ENCODE measurements at places on chromosomes 4 and X.

DNA sequence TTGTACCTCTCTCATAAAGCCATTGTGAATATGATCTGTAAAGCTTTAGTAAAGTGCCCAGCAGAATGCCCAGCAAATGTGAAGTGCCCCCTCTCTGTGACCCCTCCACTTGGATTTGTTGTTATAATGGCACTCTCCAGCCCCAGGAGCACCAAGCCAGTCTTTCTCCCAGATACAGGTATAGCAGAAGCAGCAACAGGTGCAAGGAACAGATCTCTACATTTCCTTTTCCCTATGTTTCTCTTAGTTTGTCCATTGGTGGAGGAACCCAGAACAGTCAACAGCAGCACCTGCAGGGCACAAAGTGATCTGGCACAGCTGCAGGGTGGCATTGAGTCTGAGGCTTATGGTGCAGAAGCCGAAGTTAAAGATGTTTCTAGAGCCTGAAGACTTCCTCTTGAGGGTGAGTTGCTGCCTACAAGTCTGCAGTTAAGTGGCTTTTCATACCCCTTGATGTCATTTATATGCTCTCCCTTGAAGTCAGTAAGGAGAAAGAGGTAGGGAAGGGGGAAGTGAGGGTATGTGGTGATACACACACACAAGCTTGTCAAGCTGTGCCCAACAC lies 16.1 kb upstream of the CXCL3 start:
- DNase-seq = no peak

DNA sequence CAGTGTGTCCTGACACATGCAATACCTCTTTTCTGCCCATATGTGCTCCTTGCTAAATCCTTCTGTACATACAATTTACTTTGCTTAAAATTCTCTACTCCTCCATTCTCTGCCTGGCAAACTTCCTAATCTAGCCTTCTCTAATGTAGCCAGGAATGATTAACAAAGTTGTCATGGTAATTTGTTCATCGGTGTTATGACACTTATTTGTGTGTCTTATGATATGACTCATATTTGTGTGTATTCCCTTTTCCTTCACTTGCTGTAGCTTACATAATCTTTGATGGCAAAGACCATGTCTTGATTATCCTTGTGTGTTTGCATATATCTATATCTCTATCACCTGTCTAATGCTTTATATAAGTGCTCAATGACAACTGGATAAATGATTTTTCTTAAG lies 133.3 kb downstream of the COL25A1 start:
- DNase-seq = no peak

DNA sequence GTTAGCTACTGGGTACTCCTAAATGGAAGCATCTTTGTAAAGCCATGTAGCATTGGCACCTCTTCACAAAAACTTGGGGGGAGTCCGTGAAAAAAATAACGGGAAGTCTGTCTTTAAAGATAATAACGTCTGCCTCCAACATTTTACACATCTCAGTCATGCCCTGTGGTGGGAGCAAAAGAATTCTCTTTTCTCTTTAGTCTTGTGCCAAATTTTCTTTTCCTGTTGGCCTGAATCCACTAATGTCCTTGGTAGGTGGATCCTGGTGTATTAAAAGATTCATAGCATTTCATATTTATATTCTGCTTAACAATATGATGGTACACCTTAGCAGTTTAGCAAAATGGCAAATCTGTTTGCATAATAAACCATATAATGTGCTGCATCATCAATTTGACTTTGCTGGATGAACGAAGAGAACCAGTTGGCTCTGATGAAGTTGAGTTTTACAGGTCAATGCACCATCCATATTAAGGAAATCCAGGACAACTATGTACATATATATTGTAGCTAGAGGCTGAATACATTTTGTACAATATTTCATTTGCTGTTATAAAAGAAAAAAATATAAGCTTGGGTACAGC lies 746.4 kb upstream of the MAGEB2 start:
- no peak for DNase-seq

GRCh38 chr4:79141530-79141929 lies 184.3 kb downstream of the NAA11 start:
- no peak for DNase-seq

DNA sequence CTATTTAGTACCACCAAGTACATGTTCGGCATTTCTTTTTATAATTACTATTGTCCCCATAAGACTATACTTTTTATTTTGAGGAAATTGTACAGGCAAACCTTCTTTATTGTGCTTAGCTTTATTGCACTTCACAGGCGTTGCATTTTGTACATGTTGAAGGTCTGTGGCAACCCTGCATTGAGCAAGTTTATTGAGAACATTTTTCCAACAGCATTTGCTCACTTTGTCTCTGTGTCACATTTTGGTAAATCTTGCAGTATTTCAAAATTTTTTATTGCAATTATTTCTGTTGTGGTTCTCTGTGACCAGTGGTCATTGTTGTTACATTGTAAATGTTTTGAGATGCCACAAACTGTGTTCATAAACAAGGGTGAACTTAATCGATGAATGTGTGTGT lies 10.8 kb upstream of the CXCL5 start:
- DNase-seq = no peak

DNA sequence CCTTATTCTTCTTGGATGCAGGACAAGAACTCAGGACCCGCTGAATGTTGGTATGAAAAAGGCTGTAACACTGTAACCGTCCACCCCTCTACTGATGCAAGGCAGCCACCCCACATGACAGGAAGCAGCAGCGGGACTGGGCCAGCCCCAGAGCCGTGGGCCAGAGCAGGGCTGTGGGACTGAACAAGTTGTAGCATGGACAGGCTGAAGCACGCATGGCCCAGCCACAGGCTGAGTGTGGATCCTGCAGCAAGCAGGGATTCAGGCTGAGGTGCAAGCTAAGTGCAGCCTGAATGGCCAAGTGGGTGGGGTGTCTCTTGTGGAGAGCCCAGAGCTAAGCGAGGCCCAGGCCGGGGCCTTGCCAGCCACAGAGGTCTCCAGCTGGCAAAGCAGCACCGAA lies 632.2 kb downstream of the SPOCK3 start:
- no peak for DNase-seq

DNA sequence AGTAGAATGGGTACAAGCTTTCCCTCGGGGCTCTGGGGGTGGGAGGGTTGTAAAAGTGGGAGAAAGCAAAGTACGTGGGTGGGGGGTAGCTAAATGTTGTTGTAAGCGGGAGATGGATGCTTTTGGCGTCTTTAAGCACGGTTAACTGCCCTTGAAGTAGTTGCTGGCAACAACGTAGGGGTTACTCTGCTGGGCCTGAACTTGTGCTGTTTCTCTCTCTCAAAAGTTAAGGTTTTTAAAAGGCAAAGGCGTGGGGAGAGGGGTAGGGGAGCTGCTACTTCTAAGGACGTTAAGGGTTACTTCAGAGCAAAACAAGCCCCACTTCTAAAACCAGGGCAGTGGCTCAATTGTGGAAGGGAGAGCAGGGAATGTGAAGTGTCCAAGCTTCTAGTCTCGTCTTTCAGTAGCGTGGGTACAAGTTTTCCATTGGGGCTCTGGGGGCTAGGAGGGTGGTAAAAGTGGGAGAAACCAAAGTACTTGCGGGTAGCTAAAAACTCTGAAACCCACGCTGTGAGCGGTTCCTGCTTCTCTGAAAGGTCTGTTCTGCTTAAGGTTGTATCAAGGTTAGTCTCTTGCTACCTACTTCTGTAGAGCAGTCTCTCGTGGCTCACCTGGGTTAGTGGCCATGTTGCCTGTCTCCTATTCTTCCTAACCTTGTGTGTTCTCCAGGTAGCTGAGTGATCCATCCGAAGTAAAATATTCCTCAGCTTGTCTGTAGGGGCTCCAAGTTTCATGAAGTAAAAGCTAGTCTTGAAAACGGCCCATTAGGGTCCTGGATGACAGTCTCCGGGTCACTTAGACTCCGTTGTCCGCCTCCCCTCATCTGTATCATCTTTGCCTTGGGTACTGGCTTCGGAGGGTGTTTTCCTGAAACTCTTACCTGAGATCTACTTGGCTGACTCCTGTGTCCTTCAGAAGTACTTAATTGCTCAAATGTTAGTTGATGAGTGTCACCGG lies 1.7 kb upstream of the WDR1 start:
- DNase-seq = no peak

- no peak for DNase-seq
These were observed 1.6 kb upstream of the ARMCX6 start for GRCh38 chrX:101619364-101619763.

GRCh38 chr4:74715706-74716435 lies 78.5 kb downstream of the BTC start:
- no peak for DNase-seq

DNA sequence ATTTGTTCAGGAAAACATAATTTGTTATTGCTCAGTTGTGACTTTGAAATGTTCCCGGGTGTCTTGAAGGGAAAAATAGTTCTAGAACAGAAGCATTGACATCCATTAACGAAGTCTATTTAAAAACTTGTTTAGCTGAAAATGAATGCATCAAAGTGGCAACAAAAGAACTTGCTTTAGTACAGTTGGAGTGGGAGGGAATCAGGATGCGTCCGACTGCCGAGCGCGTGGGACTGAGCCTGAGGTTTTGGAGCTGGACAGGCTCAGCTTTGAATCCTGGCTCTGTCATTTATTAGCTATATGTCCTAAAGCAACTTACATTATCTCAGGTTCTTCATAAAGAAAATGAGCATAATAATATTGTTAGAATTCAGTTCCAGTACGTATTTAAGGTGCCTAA lies 9.0 kb upstream of the ERVMER34-1 start:
- no peak for DNase-seq

- DNase-seq = no peak
These were observed 250.9 kb upstream of the EPHA5 start for GRCh38 chr4:65921180-65921579.

GRCh38 chr4:60934566-60935295 lies 265.4 kb upstream of the ADGRL3 start:
- no peak for DNase-seq

DNA sequence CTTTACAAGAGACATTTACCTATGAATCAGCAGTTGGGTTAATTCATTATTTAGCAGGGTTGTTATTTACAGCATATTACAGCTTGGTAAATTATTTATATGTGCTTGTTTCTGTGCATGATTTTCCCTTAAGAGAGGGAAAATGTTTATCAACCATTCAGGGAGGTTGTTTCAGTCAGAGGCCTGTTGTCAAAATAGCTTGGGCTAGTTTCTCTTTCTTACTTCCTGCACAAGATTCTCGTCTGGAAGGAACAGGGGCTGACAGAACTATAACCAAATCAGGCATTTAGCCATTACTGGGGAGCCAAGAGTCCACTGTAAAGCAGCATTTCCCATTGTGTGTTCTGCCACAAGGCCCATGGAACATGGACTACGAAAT lies 135.8 kb downstream of the HS6ST2 start:
- no peak for DNase-seq

GRCh38 chr4:79865201-79865597 lies 207.8 kb downstream of the ANTXR2 start:
- no peak for DNase-seq

GRCh38 chr4:153005899-153006381 lies 69.8 kb downstream of the FHDC1 start:
- DNase-seq = no peak
